Right kidney (tissue), 9 donors: ENCODE measurements at places on chromosomes 2 and 18.

DNA sequence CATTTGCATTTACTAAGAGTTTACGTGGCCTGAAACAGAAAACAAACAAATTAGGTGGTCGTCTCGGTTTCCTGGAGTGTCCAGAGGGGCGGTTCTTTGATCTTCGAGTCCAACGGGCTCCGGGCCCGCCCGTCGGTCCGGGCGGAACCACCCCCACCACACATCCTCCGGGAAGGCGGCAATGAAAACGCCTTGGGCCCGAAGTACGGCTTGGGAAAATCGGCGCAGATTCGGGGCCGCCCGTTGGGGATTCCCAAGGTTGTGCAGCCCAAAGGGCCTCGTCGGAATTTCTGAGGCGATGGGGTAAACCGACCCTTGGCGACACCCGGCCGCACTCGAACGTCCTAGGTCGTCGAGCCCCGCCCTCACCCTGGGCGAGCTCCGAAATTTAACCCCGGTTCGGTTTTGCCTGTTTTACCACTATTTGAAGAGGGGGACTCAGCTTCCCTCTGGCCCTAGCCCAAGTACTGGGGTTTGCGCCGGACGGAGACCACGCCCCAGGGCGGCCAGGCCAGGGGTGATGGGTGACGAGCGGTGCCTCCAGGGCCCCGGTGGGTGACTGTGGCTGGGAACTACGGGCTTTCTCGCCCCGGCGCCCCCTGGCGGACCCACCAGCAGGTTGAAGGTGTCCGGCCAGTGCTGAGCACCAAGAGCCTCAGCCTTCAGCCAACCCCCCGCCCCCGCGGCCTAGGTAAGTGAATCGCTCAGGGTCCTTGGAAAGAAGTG is 1.9 kb upstream of the CFAP53 start:
- DNase-seq = peak; percentile 70

DNA sequence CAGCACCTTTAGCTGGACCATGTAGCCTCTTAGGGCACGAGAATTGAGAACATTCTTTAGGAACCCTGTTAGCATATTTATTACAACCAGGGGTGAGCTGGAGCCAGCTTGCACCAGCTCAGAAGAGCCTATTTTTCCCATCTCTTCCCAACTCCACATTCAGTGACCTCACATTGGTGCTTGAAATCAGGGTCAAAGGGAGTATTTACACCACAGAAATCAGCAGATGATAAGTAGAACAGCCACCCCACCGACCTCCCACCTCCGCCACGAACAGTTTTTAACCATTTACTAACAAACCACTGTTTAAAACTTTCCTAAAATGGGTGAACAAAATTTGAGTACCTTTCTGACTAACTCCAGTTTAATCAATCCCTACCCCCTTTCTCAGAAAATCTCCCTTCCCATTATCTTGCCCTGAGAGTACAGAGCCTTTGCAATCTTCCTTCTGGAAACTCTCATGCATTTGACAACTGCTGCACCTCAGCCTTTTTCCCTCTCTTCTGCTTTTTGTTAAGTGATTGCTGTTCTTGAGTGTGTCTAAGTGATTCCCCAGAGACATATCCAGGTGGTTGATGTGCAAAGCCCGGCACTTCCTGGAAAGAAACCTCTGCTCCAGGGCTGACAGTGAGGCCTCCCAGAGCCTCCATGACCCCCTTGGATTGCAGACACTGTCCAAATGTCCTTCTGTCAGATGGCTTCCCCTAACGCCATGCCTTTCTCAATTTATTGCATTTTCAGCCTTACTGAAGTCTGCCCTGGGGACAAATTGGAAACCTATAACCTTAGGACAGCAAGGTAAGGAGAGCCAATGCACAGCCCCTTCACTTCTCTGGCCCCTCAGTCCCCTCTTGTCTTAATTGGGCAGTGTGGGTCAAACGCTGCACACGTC is 389.5 kb upstream of the TNP1 start:
- DNase-seq = peak; percentile 10

DNA sequence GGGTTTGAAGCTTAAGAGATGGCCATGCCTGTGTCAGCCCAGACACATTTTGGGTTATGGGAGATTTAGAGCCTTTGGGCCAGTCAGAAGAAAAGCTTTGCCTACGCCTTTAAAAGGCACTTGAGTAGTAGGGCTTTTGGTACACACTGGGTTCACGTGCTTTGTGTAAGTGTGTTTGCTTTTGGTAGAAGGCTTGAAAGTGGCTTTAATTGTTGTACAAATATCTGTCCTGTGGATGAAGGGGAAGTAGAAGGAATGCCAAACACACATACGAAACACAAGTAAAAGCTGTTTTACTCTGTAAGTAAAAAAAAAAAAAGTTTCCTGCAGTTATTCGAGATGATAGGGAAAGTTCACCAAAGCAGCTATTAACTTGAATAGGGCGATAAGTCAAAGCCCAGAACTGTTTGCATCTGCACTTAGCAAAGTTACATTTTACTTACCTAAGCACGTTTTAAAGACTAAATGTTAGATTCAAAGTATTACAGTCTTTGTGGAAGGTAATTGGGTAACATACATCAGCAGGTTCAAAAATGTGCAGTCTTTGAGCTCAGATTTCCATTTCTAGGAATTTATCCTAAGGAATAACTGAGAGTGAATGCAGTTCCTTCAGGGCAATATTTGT is 75.4 kb downstream of the STK25 start:
- no peak for DNase-seq

GRCh38 chr2:171522052-171522787 is at the start of gene CYBRD1:
Gene CYBRD1, plus strand, starts transcription at chr2:171522474. Its CDS starts 72 bp downstream, at chr2:171522546.
- DNase-seq = peak; percentile 84

- no peak for DNase-seq
These were observed 856.0 kb downstream of the GALR1 start for GRCh38 chr18:78105611-78106010.

DNA sequence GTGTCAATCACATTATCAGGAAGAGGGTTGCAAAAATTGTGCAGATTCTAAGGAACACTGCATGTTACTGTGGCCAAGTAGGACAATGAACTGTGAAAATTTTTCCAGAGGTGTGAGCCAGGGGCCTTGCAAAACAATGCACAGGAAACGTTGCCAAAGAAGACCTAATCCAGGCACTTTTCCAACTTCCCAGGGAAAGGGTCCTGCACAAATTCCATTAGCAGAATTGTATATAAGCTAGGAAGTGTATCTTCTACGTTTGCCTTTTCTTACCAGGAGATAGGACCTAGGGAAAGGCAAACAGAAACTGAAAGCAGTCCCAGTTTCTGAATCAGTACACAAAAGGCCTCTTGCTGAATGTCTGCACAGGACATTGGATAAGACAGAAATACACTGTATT is 1888.3 kb upstream of the CELF4 start:
- DNase-seq = no peak

- DNase-seq = peak; percentile 65
These were observed 1.4 kb downstream of the CCDC85A start for GRCh38 chr2:56185101-56185581.

GRCh38 chr2:9762164-9762563 is 81.1 kb upstream of the TAF1B start:
- no peak for DNase-seq

DNA sequence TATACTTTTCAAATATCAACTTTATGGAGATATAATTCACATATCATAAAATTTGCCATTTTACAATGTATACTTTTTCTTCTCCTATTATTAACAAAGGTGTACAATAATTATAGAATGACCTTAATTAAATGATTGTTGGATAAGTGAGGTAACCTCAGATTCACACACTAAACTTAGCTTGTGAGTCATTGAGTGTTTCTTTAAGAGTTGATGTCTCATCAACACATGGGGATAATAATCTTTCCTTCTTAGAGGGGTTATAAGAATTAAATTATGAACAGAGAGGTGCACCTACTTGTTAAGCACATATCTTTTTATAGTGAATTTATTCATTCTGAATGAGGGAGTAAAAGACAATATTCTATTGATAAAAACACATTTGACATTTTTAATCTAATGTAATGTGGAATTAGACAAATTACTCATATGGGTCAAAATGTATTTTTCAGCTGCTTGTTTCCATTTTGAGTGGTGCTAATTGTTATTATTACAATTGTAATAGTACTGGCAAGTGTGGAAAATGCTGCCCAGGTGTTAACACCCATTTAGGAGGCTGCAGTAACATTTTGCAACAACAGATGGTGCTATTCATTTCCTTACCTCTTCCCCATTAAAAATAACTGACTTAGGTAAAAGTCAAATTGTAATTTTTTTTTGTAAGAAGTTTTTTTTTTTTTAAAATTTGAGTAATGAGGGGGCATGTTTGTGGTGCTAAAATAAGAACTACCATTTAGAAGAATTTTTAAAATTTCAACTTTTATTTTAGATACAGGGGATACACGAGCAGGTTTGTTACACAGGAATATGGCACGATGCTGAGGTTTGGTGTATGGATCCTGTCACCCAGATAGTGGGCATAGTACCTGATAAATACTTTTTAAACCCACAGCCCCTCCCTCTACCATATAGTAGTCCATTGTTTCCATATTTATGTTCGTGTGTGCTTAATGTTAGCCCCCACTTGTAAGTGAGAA is 32.1 kb upstream of the DYNAP start:
- DNase-seq = no peak

DNA sequence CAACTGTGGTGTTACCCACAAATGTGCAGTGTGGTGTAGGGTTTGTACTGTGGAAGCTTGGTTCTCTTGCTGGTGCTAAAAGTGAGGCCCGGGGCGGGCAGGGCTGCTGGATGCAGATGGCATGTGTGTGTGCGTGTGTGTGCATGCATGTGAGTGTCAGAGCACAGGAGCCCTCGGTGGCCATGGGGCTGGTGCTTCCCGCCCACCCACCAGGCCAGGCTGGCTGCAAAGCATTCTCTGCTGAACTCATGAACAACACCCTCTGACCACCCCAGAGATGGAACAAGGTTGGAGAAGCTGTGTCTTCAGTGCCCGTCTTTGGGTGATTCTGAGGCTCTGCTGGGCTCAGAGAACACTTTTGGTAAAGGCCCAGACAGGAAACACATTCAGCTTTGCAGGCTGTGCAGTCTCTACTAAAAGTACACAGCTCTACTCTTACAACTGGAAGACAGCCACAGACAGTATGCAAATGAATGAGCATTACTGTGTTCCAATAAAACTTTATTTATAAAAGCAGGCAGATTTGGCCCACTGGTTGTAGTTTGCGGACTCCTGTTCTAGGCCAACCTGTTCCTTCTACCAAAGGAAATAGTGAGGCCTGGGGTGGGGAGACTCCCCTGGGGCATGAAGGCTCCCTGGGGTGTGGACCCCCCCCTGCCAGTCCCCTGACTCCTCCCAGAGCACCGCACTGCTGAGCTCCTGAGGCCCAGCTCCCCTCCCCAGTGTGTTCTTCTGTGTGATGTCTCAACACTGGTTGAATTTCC is 225.3 kb upstream of the HDAC4 start:
- no peak for DNase-seq

GRCh38 chr18:29693334-29693733 is 1349.2 kb downstream of the DSC3 start:
- DNase-seq = no peak

DNA sequence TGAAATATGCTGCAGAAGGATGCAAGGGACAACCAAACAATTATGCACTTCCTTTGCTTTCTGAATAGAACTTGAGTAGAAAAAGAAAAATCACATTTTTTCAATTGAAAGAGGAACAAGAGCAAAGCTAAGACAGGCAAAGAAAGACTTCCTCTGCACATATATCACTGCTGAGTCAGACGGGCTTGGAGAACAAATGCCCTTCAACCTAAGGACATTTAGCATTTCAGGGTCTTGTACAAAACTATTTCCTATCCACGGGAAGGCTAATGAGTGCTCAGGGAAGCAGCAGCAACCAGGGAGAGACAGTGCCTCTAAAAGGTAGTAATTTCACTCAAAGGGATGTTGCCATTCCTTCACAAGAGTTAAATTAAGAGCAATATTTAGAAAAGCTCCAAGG is 570.0 kb upstream of the GCFC2 start:
- DNase-seq = no peak

DNA sequence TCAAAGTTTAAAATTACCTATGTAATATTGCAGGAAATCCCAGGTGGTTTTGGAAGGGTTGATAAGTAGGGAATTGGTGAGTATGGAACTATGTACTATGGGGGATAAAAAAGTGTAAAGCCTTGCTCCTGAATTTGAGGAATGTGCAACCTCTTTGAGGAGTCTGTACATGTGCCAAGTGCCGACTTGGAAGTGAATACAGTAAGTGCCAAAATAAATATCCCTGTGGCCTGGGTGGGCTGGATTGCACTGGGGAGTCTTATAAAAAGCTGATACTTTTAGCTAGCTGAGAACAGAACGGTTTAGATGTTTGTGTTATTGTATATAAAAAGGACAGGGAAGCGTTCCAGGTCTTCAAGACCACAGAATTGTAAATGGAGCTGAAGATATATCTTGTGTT is 317.1 kb upstream of the LRRTM1 start:
- no peak for DNase-seq

GRCh38 chr18:13868501-13869271 is 44.7 kb downstream of the MC5R start:
- DNase-seq = peak; percentile 37

- no peak for DNase-seq
These were observed 1.5 kb upstream of the OSGEPL1 start for GRCh38 chr2:189763908-189764661.

DNA sequence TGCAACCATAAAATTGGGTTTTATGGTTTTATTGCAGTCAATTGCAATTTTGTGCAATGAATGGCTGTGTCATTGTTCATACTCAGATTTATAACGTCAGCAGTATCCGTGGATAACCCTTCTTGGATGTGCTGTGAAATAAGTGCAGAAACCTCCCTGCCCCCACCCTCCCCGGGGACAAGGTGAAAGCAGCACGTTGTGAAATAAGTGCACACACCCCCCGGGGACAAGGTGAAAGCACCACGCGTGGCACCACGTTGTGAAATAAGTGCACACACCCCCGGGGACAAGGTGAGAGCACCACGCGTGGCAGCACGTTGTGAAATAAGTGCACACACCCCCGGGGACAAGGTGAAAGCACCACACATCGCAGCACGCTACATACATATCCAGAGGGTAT is 93.6 kb upstream of the NFATC1 start:
- DNase-seq = no peak

DNA sequence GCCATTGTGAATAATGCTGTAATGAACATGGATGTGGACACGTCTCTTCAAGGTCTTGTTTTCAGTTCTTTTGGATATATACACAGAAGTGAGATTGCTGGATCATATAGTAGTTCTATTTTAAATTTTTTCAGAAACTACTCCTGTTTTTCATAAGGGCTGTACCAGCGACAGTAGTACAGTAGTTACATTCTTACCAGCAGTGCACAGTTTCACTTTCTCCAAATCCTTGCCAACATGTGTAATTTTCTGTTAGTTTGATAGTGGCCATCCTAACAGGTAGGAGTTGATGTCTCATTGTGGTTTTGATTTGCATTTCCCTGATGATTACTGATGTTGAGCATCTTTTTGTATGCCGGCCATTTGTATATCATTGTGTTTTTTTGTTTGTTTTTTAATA is 81.7 kb downstream of the EPC2 start:
- no peak for DNase-seq
